ENCODE measurements at places on chromosomes 7 and 10.

GRCh38 chr10:115050375-115051010 lies 42.7 kb upstream of the ATRNL1 start:
- no peak for DNase-seq

DNA sequence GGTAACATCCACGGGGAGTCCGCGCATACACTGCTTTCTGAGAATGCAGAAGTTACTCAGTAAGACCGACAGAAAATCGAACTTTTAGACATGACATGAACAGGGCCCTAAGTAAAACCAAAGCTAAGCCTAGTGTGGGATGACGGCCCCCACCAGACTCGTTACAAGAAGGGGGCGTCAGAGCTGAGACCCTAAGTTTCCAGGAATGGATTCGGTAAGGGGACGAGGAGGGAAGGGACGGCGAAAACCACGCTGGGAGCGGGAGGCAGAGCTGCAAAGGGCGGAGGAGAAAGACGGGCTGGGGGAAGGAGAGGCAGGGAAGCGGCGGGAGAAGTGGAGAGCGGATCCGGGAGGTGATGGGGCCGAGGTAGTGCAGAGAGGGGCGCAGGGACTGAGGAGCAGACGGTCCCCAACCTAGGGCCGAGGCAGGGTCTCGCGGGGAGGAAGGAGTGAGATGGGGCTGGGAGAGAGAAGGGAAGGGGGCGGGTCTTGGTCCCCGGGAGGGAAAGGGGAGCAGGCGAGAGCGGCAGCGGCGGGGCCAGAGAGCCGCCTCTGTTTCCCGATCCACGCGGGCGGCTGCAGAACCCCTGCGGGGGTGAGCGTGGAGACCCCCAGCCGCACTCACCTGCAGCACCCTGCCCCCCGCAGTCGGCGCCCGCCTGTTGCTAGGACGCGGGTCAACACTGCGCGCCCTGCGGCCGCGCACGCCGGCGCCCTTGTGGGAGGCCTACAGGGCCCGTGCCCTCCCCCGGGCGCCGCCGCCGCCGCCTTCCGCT lies 513 bp downstream of the ODAD2 start:
- no peak for DNase-seq

DNA sequence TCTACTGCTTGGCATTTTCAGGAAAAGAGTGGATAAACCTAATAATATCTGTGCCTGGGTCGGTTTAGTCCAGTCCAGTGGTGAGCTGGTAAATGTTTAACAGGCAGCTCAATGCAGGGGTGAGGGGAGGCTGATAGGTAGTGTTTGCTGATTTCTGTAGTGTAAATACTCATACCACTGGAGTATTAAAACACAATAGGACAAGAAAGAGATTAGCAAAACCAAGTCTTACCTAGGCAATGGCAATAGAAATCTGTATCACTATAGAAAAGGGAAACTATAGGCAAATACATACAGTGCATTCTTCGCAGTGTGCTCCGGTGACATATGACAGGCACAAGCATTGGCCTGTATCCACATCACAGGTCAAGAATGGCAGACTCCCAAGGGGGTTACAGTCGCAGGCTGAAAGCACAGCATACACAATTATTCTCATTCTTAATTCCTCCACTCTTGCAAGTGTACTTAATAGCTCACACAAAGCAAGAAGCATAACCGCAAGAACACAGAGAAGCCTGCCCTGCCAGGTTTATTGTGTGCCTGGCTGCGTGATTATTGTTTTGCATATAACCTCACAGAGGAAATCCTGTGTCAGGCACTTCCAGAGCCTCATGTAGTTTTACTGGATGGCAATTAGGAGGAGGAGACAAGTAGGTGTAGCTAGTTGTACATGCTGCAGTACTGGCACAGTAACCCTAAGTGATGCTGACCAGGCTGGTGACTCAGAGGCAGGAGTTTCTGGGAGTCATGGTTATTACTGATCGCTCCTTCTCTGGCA lies 35.0 kb downstream of the LAMB4 start:
- no peak for DNase-seq

DNA sequence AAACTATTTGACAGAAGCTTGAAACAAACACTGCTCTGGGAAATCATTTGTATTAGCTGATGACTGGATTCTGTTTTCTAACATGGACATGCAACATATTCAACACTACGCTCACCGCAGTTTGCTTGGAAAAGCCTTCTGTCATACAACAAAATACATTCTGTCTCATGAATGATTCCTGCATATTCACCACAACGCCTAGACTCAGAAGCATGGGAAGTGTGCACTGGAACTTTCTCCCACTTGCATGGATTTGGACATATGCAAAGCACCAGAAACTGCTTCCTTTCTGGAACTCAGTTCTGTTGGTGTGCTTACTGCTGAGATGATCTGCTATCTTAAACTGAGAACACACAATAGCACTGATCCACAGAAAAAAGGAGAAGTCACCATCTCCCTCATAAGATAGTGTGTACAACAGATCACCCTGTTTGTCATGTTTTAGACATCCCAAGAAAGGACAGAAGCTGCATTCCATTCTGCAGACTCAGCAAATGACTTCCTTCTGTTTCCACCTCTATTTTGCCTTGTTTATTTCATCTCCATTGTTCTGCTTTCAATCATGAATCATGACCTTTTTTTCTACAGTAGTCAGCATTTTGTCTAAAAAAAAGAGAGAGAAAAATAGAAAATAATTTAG lies 115.8 kb downstream of the HTR7 start:
- DNase-seq, result no peak

- no peak for DNase-seq
Observed at GRCh38 chr7:13725591-13725990, 263.9 kb downstream of the ETV1 start.

DNA sequence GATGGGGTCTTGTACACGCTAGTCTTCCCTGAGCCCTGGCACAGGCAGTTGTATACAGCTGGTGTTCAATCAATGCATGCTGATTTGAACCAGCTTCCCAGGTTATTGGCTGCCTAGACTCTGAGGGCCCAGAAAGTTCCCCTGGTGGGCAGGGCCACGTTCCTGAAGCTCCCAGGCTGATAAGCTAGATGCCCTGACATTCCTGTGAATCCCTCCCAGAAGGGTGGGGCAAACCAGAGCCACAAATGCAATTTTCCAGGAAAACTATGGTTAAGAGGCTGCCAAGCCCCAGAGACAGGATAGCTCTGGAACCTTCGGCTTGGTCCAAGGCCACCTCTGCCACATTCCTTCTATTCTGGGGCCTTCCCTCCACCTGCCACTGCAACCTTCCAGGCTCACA lies 78.2 kb downstream of the FAM53B start:
- no peak for DNase-seq

DNA sequence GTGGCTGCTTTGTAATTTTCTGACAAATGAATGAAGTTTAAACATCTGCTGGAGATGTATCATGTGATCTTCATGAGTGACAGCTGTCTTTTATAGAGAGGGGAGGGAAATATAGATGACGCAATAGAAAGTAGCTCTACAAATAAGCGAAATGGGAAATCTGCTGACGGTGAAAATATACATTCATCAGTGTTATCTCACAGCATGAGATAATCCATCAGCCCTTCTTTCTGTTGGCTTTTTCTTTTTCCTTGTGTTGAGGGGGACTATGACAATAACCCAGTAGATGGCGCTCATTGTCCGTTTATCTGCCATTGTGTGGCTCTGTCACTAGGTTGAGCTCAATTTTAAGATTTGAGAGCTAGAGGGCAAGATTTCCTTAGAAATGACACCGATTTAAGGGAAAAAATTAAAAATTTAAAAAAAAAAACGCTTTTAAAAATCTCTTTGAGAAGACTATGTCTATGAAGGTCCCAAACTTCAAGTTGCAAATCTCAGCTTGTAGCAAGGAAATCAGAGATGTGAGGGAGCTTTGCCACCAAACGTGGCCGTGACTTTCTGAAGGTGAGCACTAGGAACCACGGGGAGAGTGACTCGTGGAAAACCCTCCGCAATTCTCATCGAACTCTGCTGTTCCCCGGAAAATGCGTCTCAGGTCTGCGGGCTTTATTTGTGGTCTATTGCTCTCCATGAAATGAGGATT lies 114.6 kb upstream of the SFMBT2 start:
- DNase-seq, result peak; percentile 55

DNA sequence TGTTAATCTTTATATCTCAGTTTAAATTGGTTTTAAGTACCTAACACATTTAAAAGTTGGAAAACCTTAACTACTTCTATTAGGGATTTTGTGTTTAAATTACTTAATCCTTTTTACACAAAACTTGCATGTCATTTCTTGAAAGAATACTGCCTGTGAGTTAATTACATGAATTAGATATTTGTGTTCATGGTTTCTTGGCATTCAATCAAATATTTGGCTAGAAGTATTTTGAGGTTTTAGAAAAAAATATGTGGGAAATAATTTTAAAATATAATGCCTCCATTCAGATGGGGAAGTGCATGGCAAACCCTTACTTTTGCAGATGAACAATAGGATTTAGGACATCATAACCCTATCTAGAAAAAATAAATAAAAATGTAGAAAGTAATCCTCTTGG lies 186.5 kb upstream of the SEMA3E start:
- DNase-seq, result no peak

GRCh38 chr7:7969306-7970236 lies 975 bp downstream of the GLCCI1 start:
- peak; percentile 35 for DNase-seq

GRCh38 chr10:108785011-108785410 lies 1138.3 kb downstream of the XPNPEP1 start:
- no peak for DNase-seq

DNA sequence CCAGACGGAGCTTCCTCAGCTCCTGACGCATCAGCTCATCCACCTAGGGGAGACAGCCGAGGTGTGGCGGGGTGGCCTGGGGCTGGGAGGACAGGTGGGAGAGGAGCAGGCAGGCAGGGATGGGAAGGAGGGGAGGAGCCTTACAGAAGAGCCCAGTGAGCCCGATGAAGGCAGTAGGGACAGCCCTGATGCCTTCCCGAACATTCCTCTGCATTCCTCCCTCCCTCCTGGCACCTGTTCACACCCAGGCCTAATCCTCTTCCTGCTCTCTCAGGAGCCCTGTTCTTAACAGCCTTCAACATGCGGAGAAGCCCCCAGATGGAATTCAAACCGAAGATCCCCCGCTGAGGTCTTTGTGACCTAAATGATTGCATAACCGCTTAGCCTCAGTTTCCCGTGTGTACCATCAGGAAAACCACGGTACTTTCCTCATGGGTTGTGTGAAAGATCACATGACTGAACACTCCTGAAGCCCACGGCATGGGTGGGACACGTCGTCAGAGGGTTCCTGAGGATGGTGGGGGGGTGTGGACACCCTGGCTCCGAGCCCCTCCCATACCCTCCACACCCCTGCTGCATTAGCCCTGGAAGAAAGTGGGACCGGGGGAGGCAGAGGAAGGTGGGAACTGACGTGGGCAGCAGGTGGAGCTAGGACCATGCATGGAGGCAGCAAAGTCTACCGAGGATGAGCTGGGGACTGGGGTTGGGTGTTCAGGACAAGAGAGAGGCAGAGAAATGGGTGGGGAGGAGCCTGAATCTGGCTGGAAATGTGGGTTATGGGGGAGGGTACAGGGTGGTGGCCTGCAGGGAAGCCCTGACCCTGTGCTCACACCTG lies 8.8 kb upstream of the ASB10 start:
- DNase-seq, result no peak

DNA sequence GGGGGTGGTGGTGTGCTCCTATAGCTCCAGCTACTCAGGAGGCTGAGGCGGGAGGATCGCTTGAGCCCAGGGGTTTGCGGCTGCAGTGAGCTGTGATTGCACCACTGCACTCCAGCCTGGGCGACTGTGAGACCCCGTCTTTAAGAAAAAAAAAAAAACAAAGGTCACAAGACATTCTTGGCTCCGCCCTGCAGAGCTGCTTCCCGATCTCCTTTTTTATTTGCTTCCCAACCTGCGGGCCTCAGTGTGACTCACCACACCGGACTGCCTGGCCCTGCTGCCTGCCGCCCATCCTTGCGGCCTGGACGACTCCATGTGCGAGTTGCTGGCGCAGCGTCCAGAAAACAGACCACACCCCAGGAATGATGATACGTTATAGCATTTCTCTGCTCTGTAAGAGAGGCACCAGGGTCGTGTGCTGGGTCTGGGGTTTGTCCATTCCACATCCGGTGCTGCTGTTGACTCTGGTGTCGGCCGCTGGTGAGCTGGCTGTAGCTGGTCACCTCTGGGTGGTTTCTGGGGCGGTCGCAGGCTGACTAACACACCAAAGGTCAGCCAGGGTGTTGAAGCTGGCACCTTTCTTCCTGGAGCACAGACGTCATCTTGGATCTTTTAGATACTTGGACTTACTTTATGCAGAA lies 123.6 kb downstream of the TCF7L2 start:
- no peak for DNase-seq

DNA sequence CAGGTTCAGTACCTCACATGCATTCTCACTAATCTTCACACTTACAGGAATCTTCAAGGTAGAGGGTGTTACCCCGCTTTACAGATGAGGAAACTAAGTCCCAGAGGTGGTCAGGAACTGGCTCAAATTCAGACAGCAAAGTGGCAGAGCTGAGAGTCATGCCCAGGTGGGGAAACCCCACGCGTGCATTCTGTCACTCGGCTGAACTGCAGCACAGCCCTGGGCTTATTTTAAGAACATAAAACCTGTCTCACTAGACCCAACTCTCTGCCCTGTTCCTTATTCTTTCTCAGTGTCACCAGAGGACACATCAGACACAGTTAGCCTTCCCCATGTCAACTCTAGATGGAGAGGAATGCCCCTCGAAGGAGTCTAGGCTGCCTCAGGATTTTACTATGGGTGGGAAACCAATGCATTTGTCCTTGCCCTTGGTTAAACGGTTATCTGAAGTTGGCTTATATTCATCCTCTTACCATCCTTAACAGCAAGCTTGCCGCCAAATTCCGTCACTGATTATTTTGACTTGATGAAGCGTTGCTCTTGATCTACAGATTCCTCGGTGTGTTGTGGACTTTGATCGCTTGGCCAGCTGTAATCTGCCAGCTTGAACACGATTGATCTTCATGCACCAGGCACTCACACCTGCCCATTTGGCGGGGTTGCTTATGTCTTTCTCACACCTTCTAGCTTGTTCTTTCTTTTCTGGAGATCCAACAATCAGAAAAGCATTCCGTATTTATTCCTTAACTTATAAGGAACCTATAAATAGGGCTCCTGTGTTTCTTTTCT lies 627.9 kb downstream of the SDK1 start:
- DNase-seq, result no peak

DNA sequence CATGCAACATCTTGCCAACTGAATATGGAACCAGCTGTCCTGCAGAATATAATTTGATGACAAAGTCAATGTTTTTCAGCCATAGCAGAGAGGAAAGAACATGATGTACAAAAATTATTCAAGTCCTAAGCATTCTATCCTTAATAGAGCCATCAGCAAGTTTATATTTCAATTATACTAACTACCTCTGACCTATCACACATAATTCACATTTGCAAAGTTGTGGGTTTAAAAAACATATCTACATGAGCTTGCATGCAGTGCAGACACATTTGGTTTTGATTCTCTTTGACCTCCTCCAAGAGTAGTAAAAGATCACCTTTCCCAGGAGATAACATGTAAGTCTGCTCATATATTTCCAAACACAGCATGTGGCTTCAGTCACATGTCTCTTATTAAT lies 126.0 kb upstream of the FGFR2 start:
- DNase-seq, result no peak

GRCh38 chr7:99944497-99945070 lies 15.2 kb upstream of the GJC3 start:
- DNase-seq, result no peak
